Kidney epithelial cell (primary cell): ENCODE measurements at places on chromosomes 2 and 18. TPM values are rescaled to one million over a fixed set of nuclear protein-coding genes. Genes with fewer than 3 reads are reported as not detected.

The EVX2 gene
- not detected in 2 replicates for total RNA-seq

DNA sequence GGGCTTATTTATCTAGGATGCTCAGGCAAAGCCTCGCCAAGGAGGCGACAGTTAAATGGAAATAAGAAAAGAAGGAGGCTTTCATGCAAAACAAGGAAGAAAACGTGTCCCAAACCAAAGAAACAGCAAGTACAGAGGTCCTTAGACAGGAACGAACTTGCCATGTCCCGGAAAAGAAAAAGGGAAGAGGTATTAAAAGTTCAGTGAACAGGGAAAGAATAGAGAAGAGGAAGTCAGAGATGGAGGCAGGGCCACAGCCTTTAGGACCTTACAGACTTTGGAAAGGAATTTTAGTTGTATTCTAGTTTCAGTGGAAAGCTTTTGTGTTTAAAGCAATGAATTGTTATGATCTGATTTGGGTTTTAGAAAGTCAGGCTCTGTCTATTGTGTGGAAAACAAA lies 22.1 kb downstream of the IKZF2 start:
- no peak for DNase-seq

GRCh38 chr2:171083451-171083850 lies 77.2 kb downstream of the TLK1 start:
- DNase-seq, result no peak

DNA sequence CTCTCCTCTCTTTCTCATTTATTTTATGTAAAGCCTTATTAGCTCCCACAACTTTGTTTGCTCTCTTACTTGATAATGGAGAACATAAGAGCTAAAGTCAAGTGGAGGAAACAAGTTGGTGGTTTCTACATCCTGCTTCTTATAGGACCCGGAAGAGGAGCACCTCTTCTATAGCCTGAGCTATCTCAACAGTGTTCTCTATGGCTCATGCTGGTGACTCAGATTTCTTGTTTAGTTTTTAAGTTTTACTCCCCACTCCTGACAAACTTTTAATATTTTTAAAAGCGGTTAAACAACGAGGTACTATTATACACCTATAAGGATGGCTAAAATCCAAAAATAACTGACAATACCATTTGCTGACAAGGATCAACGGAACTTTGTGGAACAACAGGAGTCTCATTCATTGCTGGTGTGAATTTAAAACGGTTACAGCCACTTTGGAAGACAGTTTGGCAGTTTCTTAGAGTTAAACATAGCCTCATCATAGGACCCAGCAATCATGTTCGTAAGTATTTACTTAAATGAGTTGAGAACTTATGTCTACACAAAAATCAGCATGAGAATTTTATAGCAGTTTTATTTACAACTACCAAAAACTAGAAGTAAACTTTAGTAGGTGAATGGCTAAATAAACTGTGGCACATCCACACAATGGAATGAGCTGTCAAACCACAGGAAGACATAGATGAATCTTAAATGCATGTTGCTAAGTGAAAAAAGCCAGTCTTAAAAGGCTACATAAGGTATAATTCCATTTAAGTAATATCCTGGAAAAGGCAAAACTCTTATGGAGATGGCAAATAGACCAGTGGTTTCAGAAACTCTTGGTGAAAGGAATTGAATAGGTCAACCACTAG lies 12.7 kb upstream of the CDC42EP3 start:
- no peak for DNase-seq

DNA sequence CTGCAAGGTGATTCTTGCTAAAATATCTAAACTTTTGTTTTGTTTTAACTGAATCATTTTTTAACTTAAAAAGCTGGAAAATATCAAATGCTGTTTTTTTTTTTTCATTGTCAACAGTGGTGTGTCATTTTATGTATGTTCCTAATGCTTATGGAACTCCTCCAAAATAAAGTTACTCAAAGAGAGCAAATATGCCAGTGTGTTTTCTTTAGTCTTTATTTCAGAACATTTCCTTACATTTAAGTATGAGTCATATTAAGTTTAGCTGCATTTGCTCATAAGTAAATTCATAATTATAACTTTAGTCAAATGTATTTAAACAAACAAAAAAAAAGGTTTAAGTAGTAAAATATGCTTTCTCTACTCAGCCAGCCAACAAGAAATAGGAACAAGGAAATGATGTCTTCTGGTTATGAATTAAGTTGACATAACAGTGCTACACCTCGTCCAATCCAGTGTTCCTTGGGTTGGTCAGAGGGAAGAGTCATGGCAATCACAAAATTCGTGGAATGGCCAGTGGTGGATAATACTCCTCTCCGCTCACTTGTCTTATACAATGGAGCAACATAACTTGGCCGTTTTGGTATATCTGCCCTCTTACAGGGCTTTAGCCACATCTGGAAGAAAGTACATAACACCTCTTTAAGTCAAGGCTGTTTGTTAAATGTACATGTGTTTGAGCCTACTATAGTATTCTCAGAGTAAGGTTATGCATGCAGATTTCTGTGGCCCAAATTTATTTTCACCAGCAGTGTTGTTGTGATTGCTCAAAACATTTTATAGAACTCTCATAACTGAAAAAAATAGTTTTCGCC lies 80.7 kb downstream of the SLC39A10 start:
- DNase-seq, result no peak
